Activated CD8-positive, alpha-beta memory T cell treated with anti-CD3 and anti-CD28 coated beads for 24 hours (primary cell): ENCODE measurements at places on chromosomes 2 and 18.

- DNase-seq: no peak
Observed at GRCh38 chr18:48328473-48329210, 80.5 kb downstream of the ZBTB7C start.

DNA sequence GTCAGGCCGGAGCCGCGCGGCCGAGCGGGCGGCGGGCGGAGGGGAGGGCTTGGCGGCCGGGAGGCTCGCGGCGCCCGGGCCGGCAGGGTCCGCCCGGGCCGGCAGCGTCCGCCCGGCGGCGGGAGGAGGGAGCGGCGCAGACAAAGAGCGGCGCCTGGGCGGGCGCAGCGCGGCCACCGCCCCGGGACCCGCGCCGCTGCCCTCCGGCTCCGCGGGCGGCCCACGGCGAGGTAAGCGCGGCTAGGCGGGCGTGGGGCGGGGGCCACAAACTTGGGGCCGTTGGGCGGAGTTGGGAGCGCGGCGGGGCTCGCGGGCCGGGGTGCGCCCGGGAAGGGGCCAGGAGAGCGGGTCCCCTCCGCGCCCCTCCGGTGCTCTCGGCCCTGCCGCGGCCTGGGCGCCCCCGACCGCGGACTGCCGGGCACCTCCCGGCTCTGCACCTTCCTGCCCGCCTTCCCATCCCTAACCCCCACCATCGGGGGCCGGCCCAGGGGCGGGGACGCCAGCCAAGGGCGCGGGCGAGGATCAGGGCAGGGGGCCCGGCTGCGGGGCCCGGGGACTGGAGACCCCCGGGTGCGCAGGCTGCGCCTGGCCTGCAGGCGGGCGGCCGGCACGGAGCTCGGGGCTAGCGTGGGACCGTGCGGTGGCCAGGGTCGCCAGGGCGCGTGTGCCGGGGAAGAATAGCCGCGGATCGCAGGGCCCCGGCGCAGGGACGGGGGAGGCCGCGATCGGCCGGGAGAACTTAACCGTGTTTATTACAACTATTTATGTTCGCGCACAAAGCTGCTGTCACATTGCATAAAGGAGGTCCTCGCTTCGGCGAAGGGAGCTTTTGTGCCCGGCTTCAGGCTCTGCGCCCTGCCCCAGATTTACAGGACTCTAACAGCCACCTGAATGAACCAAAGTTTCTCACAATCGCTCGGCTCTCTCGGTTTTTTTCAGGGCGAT is at the start of gene NCK2:
Gene NCK2, plus strand, starts transcription at position 4 of the 945 bp plus-strand sequence. CDS start 110,152 bp downstream, outside the sequence.
- peak; percentile 77 for DNase-seq

- DNase-seq: no peak
Observed at GRCh38 chr2:5437375-5437774, 254.8 kb upstream of the SOX11 start.

- DNase-seq: no peak
Observed at GRCh38 chr2:20580690-20581437, 70.0 kb downstream of the HS1BP3 start.

DNA sequence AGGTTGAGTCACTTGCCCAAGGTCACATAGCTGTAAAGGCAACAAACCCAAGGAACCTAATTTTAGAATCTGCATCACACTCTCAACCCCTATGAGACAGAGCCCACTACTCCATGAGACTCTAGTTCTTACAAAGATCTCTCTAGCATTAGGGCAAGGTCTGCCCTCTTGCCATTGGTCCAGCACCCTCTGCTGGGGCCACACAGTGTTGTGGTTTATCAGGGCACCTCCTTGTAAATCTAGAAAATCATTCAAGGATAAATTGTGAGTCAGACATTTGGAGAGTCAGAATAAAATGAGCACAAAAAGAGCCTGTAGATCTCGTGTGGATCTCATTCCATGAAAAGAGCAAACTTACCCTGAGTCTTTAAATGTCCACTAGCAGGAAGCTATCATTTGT is 91.2 kb downstream of the SLC8A1 start:
- no peak for DNase-seq

GRCh38 chr2:171514908-171515582 is 7.2 kb upstream of the CYBRD1 start:
- DNase-seq: no peak

DNA sequence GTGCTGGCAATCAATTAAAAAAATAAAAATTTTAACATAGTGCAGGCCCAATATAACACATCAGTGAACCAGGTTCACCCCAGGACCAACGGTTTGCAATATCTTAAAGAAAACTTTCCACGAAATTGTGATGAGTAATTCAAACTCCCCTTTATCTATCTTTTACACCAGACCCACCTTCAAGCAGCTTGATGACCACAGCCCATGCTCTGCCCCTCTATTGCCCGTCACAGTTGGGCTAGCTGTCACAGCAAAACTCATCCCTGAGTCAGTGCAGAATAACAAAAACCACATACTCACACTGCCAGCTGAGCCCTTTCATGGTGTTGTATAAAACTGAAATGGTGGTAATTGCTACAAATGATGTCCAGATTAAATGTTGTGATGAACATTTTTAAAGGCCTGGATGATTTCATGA is 112.5 kb upstream of the CREB1 start:
- no peak for DNase-seq

GRCh38 chr18:7748251-7749007 is 181.3 kb downstream of the PTPRM start:
- no peak for DNase-seq

DNA sequence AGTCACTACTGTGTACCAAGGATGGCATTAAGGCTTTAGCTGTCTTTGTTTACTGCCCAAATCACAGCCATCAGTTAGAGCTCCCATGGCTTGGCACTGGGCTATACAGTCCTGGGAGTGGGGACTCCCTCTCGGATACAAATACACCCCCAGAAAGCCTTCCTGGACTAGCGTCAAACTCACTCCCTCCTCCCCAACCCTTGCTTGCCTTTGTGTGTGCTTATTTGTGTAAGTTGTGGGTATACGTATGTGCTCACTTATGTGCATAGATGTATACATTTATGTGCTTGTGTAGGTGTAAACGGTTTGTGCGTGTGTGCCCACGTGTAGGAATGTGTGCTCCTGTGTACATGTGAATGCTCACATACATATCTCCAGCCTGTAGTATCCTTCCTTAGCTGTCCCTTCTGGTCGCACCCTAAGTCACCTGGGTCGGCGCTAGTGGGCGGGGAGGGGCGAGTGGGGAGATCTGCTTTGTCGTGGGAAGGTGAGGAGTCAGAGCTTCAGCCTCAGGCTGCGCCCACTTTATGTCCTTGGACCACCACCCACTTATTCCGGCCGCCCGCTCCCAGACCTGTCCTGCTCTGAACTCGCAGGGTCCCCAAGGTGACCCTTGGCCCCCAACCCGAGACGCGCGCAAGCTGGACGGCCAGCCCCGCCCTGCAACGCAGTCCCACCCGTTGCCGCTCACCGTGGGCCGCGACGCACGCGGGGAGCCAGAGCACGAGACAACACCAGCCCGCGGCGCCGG is 461 bp downstream of the PRADC1 start:
- DNase-seq: peak; percentile 76

- DNase-seq: no peak
Observed at GRCh38 chr2:98801921-98802321, 71.0 kb upstream of the MGAT4A start.

GRCh38 chr2:186806591-186806990 is 42.4 kb downstream of the ZSWIM2 start:
- DNase-seq: no peak

GRCh38 chr2:209094221-209094620 is 329.6 kb upstream of the MAP2 start:
- no peak for DNase-seq

GRCh38 chr2:85601771-85602475 is 575 bp downstream of the TMEM150A start:
- no peak for DNase-seq

DNA sequence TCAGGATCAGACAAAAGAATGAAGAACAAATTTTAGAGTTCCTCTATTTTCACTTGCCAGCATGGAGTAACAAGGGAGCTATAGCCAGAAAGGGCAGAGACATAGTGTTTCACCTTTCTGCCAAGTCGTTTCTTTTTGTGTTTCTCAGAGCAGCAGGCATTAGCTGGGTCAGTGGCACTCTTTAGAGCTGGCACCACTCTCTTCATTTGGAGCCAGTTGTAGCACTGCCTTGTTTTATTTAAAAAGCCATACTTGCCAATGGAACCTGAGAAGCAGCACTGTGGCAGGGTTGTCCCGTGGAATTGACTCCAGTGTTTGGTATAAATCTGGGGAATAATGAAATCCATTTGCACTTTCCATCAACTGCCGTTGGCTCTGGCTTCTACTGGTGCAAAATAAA is 64.0 kb downstream of the LRRTM4 start:
- DNase-seq: no peak

DNA sequence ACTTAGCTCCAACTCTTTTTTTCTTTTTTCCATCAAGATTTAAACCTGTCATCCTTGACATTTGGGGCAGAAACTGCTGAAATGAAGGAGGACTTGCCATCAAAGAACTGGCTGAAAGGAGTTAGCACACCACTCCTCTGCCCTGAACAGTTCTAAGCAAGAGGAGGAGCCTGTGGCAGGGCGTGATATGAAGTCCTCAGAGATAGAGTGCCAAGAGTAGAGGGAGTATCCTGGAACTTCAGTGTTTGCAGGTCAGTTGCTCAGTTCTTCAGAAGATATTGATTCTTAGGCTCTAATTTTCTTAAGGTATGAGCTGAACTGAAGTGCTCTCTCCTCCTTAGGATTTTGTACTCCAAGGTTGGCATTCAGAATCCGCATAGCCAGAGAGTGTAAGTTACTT is 15.2 kb downstream of the NABP1 start:
- DNase-seq: no peak

GRCh38 chr2:201196003-201196402 is 13.1 kb downstream of the CASP10 start:
- DNase-seq: no peak

- DNase-seq: no peak
Observed at GRCh38 chr2:134581877-134582546, 136.8 kb downstream of the TMEM163 start.
